Osteoblast (primary cell): ENCODE measurements at places on chromosomes 12 and 14.

GRCh38 chr12:121750507-121750955, 38.0 kb downstream of the TMEM120B start:
- peak; percentile 26 for DNase-seq

- no peak for DNase-seq
Observed at GRCh38 chr12:124191024-124191359, 103.9 kb upstream of the RFLNA start.

- no peak for DNase-seq
Observed at GRCh38 chr12:19830446-19830845, 391.2 kb downstream of the AEBP2 start.

DNA sequence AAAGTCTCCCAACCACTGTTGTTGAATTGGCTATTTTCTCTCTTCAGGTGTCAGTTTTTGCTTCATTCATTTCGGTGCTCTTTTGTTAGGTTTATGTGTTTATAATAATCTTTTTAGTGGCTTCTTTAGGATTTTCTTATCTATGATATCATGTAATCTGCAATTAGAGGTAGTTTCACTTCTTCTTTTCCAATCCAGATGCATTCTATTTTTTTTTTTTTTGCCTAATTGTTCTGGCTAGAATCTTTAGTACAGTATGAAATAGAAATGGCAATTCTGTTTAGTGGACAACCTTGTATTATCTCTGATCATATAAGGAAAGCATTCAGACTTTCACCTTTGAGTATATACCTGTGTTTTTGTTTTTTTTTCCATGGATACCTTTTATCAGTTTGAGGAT, 17.4 kb downstream of the CNOT2 start:
- no peak for DNase-seq

- DNase-seq, result peak; percentile 87
Observed at GRCh38 chr14:51304941-51305340, 64.9 kb downstream of the TMX1 start.

DNA sequence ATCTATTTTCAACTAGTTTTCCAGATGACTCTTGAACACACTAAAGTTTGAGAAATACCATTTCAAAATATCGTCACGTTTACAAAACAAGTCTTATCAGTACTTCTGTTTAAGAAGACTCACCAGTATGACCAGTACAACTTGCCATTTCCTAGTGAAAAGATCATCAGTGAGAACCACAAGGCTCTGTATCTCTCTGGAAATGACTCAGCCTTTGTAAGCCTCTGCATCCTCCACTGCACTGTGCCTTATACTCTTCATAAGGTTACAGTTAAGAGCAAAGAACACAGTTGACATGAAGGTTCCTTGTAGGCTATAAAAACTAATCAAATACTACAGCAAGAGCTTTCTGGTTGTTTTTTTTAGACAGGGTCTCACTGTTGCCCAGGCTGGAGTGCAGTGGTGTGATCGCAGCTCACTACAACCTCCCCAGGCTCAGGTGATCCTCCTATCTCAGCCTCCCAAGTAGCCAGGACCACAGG, 5.7 kb upstream of the VTI1B start:
- DNase-seq, result peak; percentile 96

GRCh38 chr12:76042147-76042546, 10.6 kb upstream of the PHLDA1 start:
- no peak for DNase-seq

DNA sequence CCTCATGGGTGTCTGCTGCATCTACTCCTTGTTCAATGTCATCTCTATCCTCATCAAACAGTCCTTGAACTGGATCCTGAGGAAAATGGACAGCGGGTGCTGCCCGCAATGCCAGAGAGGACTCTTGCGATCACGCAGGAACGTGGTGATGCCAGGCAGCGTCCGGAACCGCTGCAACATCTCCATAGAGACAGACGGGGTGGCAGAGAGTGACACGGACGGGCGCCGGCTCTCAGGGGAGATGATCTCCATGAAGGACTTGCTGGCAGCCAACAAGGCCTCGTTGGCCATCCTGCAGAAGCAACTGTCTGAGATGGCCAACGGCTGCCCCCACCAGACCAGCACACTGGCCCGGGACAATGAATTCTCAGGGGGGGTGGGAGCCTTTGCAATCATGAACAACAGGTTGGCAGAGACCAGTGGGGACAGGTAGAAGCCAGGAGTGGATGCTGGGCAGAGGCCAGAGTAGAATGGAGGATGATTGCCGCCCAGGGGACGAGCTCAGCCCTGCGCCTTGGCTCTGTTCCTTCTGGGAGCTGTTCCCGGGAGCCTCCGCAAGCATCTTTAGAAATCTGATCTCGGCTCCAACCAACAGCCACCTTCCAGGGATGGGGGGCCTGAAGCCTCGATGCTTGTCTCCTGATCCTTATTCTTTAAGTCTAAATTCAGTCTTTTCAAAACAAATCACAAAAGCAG, 71.6 kb upstream of the PSMC1 start:
- no peak for DNase-seq

DNA sequence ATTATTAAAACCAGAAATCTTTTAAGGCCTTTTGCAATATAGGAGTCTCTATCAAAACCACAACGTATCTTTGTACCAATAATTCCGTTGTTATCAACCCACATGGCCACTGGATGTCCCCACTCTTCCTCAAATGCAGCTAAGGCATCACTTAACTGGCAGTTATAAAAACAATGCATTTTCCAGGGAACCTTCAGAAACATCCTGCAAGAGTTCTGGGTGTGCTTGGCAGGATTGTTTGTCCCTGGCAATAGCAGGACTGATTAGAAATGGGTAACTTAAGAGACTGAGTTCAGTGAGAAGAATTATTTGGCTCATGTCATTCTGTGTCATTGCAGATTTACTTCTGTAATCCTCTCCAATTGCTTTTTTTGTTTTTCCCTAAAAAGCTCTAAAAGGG, 112.0 kb downstream of the SLC15A5 start:
- no peak for DNase-seq

GRCh38 chr12:57846577-57847319, at the start of gene CTDSP2:
Gene CTDSP2 (minus strand): TSS chr12:57846729. CDS start chr12:57846435, 294 bp downstream.
- DNase-seq, result peak; percentile 100

GRCh38 chr12:108523365-108523764, 8.3 kb downstream of the FICD start:
- DNase-seq, result no peak

GRCh38 chr14:104576970-104577332, 2.6 kb upstream of the C14orf180 start:
- no peak for DNase-seq

DNA sequence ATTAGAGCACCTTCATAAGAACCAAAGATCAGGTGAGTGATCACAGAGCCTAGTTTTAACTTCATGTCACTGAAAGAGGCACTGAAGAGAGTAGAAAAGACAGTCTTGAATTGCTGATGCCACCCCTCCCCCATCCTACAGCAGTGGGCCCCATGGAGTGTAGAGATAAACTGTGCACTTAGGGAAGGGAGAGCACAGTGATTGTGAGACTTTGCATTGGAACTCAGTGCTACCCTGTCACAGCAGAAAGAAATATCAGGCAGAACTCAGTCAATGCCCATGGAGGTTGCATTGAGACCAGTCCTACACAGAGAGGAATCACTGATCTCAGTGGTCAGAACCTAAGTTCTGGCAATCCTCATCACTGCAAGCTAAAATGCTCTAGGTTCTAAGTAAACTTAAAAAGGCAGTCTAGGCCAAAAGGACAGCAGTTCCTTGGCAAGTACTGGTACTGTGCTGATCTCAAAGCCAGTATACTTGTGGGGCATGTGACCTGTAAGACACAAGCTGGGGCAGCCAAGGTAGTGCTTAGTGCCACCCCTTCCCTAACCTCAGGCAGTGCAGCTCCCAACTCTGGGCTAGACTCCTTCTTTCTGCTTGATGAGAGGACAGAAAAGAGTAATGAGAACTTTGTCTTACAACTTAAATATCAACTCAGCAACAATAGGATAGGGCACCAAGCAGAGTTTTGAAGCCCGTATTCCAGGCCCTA, 94.1 kb downstream of the FSCB start:
- no peak for DNase-seq

DNA sequence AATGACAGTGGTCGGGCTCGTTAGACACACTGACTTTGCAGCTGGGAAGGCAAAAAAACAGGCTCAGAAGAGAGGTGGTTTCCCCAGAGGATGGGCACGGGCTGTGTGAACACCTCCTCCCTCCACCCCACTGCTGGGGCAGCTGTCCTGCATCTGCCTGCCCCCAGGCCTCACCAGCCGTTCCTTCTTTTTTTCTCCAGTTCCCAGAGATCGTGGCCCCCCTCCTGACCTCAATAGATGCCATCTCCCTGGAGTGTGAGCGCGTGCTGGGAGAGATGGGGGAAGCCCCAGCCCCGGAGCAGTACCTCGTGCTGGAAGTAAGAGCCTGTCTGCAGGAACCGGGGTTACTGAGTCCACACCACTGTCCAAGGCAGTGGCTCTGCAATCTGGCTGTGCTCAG, 17.4 kb downstream of the MVK start:
- DNase-seq, result peak; percentile 30

DNA sequence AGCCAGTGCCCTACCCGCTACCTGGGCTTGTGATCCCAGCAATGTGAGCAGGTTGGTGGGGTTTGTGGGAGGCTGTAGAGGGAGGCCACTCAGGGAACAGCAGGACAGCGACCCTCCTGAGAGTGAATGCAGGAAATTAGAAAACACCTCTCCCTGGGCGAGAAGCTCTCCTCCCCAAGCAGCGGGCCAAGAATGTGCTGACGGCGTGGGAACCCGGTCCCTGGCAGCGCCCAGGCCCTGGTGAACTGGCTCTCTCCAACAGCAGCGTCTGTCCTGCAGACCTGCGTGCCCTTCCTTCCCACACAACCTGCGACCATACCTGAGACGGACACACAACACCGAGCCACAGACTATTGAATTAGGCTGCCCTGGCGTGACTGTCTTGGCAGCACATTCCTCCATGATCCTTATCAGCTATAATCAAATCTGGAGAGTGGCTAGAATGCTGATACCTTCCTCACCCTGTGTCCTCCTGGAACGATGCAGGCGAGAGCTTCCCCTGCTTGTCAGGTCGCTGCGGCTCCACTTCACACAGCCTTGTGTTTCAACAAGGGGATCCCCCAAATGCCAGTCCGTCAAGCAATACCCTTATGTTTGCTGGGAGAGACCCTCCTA, 114.8 kb upstream of the GSC start:
- DNase-seq, result no peak

DNA sequence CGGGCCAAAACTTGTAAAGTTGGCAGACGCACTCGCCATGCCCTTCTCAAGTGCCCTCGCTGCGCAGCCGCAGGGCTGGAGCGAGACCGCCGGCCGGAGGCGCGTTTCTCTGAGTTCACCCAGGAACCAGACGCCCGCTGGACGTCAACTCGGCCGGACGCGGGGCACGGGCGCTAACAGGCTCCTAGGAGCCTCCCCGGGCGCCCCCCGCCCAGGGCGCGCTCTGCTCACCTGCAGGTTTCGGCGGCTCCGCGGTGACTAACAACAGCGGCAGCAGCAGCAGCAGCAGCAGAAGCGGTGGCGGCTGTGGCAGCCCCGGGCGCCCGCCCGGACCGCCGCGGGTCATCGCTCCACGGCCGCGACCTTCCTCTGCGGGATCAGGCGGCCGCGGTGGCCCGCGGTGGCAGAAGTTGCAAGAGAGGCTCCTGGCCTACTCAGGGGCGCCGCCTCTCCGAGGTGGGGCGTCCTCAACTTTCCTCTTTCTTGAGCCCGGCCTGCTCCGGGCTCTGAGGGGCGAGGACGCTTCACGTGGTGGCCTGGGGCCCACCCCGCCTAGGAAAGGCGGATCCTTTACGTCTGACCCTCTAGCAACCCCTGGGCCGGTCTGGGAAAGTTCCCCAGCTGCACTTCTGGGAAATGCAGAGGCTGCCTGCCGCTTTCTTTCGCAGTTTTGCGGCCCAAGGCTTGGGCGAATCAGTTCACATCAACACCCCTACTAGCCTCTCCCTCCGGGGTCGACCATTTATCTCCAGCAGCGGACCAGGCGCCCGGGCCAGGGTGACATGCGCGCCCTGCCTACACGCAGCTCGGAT, at the start of gene PLBD1:
TSS of gene PLBD1 (minus strand) at position 533 of the 812 bp plus-strand sequence. CDS start at position 346, 187 bp downstream.
- peak; percentile 81 for DNase-seq

- peak; percentile 68 for DNase-seq
Observed at GRCh38 chr12:131095826-131096680, 142.3 kb downstream of the ADGRD1 start.

- no peak for DNase-seq
Observed at GRCh38 chr14:64194404-64194803, 99.8 kb downstream of the ESR2 start.

GRCh38 chr12:69932154-69932553, 107.1 kb downstream of the MYRFL start:
- no peak for DNase-seq

DNA sequence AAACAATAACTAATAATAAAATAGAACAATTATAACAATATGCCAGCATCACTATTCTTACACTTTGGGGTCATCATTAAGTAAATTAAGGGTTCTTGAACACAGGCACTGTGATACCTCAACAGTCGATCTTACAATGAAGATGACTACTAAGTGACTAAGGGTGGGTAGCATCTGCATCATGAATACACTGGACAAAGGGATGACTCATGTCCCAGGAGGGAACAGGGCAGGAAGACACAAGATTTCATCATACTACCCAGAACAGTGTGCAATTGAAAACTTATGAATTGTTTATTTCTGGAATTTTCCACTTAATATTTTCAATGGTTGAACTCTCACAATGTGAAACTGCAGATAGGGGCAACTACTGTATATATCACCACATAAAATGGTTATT, 19.7 kb downstream of the TSPAN19 start:
- no peak for DNase-seq

DNA sequence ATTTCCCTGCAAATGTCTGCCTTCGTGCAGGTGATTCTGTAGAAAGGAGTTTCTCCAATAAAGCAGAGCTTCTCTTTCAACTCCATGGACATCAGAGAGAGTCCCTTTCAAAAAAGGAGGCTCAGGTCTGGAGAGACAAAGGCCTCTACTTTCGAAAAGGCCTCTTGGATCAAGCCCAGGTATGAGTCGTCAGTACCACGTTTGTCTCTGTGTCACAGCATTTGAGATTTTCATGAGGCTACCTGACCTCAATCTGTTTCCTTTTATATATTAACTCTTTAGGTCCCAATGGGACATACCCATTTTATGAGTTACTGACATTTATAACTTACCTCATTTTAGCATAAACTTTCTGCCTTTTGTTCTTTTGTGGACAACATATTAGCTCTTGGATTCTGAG, 290.8 kb downstream of the RPAP3 start:
- no peak for DNase-seq

- DNase-seq, result no peak
Observed at GRCh38 chr14:52106840-52107239, 38.0 kb upstream of the NID2 start.

DNA sequence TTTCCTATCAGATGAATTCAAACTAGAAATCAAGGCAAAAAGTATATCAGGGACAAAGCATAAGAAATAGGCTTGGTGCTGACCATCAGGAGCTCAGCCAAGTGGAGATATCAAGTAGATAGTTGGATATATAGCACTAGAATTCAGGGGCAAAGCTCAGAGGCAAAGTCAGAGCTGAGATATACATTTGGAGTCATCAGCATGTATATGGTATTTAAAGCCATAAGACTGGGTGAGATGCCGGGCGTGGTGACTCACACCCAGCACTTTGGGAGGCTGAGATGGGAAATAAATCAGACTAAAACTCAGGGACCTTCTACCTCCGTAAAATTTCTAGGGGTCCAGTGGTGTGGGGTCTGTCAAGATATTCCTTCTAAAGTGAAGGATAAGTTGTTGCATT, 38.9 kb upstream of the LIMA1 start:
- DNase-seq, result no peak
